ENCODE measurements at places on chromosomes 5 and 9.

GRCh38 chr5:1294835-1295649 is at the start of gene TERT:
Gene TERT (minus strand): TSS chr5:1295068. CDS start chr5:1294989, 79 bp downstream.
- peaks cover 42% of the 10 kb centered on the region for H3K27me3 ChIP-seq
- H3K4me1 ChIP-seq = peaks cover 5% of the 10 kb centered on the region
- H3K36me3 ChIP-seq = no peaks in the 10 kb centered on the region
- DNase-seq = no peak

DNA sequence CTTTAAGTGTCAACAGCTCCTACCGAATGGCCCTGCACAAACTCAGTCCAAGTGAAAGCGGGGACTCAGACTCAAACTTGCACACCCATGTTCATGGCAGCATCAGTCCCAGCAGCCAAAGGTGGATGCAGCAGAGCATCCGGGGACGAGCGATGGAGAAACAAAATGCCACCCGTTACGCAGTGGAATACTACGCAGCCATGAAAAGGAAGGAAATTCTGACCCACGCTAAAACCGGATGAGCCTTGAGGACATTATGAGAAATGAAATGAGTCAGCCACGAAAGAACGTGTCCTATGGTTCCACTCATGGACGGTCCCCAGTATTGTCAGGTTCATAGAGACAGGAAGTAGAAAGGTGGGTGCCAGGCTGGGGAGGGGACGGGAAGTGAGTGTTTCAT is 48.6 kb upstream of the NOTCH1 start:
- H3K27ac ChIP-seq = no peak overlapping the region
- no peaks in the 10 kb centered on the region for H3K36me3 ChIP-seq
- no peaks in the 10 kb centered on the region for H3K27me3 ChIP-seq
- no peak for DNase-seq

- no peaks in the 10 kb centered on the region for H3K27me3 ChIP-seq
- H3K4me1 ChIP-seq = no peaks in the 10 kb centered on the region
- DNase-seq = no peak
- no peak overlapping the region for H3K4me3 ChIP-seq
- no peaks in the 10 kb centered on the region for H3K36me3 ChIP-seq
These were observed 153.3 kb downstream of the CARTPT start for GRCh38 chr5:71872311-71872864.

DNA sequence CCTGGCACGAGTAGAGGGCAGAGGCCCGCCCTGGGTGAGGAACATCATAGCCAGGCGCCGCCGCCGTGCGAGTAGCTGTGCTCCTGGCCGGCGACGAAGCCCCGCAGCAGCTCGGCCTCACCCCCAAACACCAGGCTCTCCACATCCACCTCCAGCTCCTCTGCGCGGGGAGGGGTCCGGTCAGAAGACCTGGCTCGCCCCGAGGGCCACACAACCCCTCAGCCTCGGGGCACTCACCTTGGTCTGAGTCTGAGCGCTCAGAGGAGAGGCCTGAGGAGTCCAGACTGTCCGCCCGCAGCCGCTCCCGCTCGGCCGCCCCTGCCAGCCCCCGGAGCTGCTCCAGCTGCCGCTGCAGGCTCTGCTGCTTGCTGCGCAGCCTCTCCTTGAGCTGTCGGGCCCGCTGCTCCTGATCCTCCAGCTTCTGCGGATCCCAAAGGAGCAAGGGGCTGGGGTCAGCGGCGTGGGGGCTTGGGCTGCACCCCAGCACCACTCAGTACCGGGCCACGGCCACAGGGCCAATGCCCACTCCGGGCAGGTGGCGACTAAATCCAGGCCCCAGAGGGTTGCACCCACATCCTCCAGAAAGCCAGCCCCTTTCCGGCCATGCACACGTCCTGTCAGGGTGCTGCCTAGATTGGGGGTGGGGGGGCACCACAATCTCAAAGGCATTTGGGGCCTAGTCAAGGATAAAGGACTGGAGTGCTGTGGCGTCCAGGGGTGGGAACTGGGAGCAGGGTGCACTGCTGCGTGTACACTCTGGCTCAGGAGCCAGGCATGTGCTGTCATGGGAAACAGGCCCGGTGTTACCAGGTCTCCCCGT is 3.9 kb downstream of the MXD3 start:
- peak overlapping the region; percentile 3 for H3K4me3 ChIP-seq
- H3K27me3 ChIP-seq = no peaks in the 10 kb centered on the region
- peaks cover 10% of the 10 kb centered on the region for H3K4me1 ChIP-seq

GRCh38 chr5:138878437-138879235 is 3.5 kb upstream of the LRRTM2 start:
- DNase-seq = no peak
- H3K4me1 ChIP-seq = peaks cover 4% of the 10 kb centered on the region
- no peaks in the 10 kb centered on the region for H3K27me3 ChIP-seq
- H3K36me3 ChIP-seq = no peaks in the 10 kb centered on the region

- no peaks in the 10 kb centered on the region for H3K36me3 ChIP-seq
- no peaks in the 10 kb centered on the region for H3K4me1 ChIP-seq
- H3K27ac ChIP-seq = no peak overlapping the region
- no peak for DNase-seq
- no peaks in the 10 kb centered on the region for H3K27me3 ChIP-seq
- H3K4me3 ChIP-seq = no peak overlapping the region
These were observed 459.4 kb downstream of the GADD45G start for GRCh38 chr9:90064248-90064647.

DNA sequence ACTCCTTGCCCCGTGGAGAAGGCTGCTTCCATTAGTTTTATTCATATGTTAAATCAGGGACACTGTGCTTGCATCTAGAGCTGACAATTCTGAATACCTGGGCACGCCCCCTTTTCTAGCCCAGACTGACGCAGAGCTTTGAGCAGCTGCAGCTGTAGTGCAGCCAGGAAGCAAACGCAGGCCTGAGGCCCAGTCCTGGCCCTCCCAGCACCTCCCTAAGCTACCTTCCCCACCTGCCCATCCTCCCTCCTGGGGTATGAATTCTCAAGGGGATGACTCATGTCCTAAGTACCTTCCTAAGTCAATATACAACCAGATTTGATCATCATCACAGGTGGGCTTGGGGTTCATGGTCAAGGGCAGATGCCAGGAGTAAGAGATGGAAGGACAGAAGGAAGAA is 3.5 kb downstream of the PHF19 start:
- H3K4me1 ChIP-seq = no peaks in the 10 kb centered on the region
- H3K4me3 ChIP-seq = no peak overlapping the region
- H3K27me3 ChIP-seq = no peaks in the 10 kb centered on the region
- DNase-seq = no peak
- no peak overlapping the region for H3K27ac ChIP-seq

DNA sequence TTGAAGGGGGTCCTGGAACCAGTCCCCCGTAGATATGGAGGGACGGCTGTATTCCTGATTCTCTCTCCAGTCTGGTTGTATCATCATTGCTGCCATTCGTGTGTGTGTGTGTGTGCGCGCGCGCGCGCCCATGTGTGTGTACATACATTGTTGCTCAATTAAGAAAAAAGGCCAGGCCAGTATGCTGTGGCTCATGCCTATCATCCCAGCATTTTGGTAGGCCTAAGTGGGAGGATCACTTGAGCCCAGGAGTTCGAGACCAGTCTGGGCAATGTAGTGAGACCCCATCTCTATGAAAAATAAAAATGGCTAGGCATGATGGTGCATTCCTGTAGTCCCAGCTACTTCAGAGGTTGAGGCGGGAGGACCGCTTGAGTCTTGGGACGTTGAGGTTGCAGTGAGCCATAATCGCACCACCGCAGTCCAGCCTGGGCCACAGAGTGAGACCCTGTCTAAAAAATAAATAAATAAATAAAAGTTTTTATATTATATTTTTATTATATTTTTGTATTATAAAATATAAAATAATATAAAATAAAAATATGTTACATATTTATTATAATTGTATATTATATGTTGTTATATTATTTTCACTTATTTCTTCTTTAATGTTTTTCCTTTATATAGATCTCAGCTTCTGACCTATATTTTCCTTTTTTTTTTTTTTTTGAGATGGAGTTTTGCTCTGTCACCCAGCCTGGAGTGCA is 53.2 kb downstream of the SPIN1 start:
- no peaks in the 10 kb centered on the region for H3K4me1 ChIP-seq
- H3K27ac ChIP-seq = no peak overlapping the region
- no peaks in the 10 kb centered on the region for H3K27me3 ChIP-seq
- H3K4me3 ChIP-seq = no peak overlapping the region

DNA sequence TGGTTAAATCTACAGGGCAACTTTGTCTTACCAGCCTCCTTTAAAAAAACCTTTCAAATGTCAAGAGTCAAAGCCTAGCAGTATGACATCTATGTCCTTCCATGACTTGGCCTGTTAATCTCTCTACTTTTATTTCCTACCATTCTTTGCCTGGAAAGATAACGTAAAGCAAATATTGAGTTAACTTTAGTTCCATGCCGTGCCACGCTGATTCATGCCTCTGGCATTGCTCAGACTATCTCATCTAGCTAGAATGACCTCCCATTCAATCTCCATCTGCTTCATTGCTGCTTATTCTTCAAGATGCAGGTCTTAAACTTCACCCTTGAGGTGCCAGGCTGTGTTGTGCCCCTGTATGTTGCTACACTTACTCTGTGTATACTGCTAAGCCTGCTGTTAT is 729.8 kb downstream of the EFNA5 start:
- no peak for DNase-seq
- no peaks in the 10 kb centered on the region for H3K36me3 ChIP-seq
- H3K27me3 ChIP-seq = no peaks in the 10 kb centered on the region
- no peak overlapping the region for H3K27ac ChIP-seq

- no peak for DNase-seq
- H3K4me3 ChIP-seq = no peak overlapping the region
- no peaks in the 10 kb centered on the region for H3K27me3 ChIP-seq
- H3K4me1 ChIP-seq = no peaks in the 10 kb centered on the region
- H3K27ac ChIP-seq = no peak overlapping the region
- H3K36me3 ChIP-seq = no peaks in the 10 kb centered on the region
These were observed 1058.0 kb downstream of the MAT2B start for GRCh38 chr5:164563370-164563769.

GRCh38 chr9:83030391-83031107 is 32.4 kb downstream of the RASEF start:
- H3K36me3 ChIP-seq = no peaks in the 10 kb centered on the region
- no peak overlapping the region for H3K27ac ChIP-seq
- no peaks in the 10 kb centered on the region for H3K27me3 ChIP-seq
- H3K4me1 ChIP-seq = no peaks in the 10 kb centered on the region
- H3K4me3 ChIP-seq = no peak overlapping the region

DNA sequence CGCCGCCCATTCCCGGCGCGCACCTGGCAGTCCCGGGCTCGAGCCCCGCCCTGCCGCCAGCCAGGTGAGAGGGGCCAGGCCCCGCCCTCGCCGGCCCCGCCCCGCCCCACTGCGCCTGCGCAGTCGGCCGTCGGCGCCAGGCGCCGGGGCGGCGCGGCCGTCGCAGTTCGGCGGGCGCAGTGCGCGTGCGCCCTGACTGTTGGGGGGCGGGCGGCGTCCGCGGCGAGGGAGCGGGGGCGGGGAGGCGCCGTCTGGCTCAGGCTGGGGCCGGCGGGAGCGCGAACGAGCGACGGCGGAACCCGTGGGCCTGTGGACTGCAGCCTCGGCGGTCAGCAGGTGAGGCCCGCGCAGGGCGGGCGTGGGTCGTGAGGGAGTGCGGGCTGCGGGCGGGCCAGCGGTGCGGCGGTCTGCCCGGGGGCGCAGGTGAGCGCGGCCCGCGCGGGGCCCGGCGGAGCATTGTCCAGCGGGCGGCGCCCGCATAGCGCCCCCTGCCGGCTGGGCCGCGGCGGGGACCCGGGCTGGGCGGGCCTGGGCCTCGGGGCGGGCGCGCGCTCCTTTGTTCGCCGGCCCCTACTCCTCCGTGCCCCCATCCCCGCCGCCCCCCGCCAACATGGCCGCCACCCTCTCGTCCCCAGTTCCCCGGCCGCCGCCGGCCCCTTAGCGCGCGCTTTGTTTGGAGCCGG is at the start of gene SPIN1:
TSS of gene SPIN1 (plus strand) at position 242 of the 683 bp plus-strand sequence. CDS start 38,096 bp downstream, outside the sequence.
- H3K27me3 ChIP-seq = no peaks in the 10 kb centered on the region
- peak within 1 kb of the TSS; percentile 99 for H3K27ac ChIP-seq
- H3K4me3 ChIP-seq = peak within 1 kb of the TSS; percentile 91
- peak; percentile 73 for DNase-seq

DNA sequence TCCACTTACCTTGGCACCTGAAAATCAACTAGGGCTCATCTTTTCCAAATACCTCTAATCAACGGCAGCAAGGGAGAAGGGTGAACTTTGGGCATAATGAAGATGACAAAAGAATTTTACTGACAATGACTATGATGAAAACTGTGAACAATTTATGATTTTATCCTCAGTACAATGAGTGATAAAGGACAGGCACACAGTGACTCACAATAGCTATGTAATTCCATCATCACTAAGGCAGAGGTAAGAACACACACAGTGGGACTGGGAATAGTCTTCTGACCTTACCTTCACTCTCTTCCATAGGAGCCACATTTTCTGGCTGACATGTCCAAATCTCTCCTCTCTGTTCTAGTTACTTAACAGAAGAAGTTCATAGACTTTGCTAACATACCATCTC is 26.1 kb upstream of the KCNV2 start:
- no peak overlapping the region for H3K4me3 ChIP-seq
- H3K27ac ChIP-seq = no peak overlapping the region
- H3K27me3 ChIP-seq = no peaks in the 10 kb centered on the region
- H3K36me3 ChIP-seq = no peaks in the 10 kb centered on the region
- DNase-seq = no peak

DNA sequence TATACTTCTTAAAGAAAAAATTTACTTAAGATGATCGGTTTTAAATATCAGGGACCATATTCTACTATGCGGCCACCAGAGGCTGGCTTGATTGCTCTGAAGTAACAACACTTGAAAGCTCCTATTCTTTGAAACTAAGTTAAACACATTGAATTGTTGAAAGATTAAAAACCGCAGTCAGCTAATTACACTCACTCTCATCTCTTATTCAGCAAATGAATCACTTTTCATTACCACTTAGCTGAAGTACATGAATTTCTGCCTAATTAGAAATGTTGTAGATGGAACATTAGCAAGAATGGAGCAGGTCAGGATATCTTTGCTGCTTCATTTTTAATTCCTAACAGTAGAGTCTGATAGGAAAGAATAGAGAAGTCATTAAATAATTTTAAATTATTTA is 42.3 kb downstream of the LSM11 start:
- no peaks in the 10 kb centered on the region for H3K27me3 ChIP-seq
- H3K4me1 ChIP-seq = no peaks in the 10 kb centered on the region
- DNase-seq = no peak
- peaks cover 4% of the 10 kb centered on the region for H3K36me3 ChIP-seq
- no peak overlapping the region for H3K4me3 ChIP-seq

GRCh38 chr5:32455311-32455710 is 10.8 kb upstream of the ZFR start:
- no peak overlapping the region for H3K27ac ChIP-seq
- H3K27me3 ChIP-seq = no peaks in the 10 kb centered on the region
- no peaks in the 10 kb centered on the region for H3K4me1 ChIP-seq
- H3K36me3 ChIP-seq = no peaks in the 10 kb centered on the region

DNA sequence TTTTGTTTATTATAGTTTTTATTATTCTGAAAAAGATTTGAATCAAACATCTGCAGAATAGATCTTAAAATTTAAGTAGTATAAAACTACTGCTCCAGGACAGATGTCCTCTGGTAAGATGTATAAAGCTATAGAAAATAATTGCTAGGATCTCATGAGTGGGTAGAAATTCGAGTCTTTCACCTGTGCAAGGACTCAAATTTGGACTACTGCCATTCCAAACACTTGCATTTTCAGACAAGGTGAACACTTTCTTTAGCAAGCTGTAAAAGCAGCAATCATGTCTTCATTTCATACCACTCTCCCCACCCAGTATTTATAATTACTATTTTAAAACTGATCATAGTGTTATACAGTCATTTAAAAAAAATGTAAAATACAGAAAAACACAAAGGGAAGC is 20.7 kb downstream of the SKP2 start:
- no peak overlapping the region for H3K27ac ChIP-seq
- H3K4me3 ChIP-seq = no peak overlapping the region
- no peaks in the 10 kb centered on the region for H3K4me1 ChIP-seq
- H3K36me3 ChIP-seq = no peaks in the 10 kb centered on the region
- DNase-seq = no peak

GRCh38 chr9:3855929-3856328 is 330.1 kb upstream of the RFX3 start:
- no peak for DNase-seq
- H3K4me1 ChIP-seq = no peaks in the 10 kb centered on the region
- H3K4me3 ChIP-seq = no peak overlapping the region
- H3K27ac ChIP-seq = no peak overlapping the region
